ENCODE measurements at places on chromosomes 2 and 18.

- DNase-seq = no peak
Measured at GRCh38 chr2:75516378-75517360, 44.1 kb downstream of the EVA1A start.

GRCh38 chr2:99448556-99448955, 41.3 kb downstream of the REV1 start:
- no peak for DNase-seq

GRCh38 chr2:197209246-197209645, 101.3 kb downstream of the ANKRD44 start:
- DNase-seq = no peak

DNA sequence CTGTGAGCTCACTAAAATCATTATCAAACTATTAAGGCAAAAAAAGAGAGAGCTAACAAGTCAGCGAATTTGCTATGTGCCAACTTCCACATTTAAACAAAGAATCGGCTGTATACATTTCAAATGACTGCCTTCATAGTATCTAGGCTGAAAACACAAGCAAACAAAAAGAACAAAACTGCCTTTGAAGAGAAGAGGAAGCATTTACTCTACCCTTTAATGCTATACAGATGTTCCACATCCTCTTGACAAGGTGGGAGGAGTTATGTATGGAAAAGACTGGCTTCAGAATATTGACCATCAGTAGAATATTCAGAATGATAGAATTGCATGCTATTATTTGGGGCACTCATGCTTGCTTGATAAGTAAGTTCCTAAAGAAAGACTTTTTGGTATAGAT, 741.7 kb downstream of the PLCL1 start:
- DNase-seq = no peak

DNA sequence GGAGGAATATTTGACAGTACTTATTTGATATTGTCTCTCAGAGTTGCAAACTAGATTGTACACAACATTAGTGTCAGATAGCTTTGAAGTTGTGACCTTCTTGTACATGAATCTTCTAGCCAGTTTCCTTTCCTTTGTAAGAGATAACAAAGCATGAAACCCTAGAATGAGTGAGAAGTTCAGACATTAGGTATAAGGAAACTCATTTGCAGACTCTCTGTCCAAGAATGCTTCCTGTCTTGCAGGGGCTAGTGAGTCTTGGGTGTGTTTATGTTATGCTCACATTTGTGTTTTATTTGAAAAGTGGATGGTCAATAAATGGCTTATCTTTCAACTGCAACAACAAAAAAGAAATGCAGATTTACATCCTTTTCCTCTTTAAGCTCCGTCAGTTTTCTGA, 1.4 kb downstream of the BOD1L2 start:
- DNase-seq = no peak
